Thyroid gland (tissue), 4 donors: ENCODE measurements at places on chromosomes 4 and X. TPM values are rescaled to one million over a fixed set of nuclear protein-coding genes. Genes with fewer than 3 reads are reported as not detected.

DNA sequence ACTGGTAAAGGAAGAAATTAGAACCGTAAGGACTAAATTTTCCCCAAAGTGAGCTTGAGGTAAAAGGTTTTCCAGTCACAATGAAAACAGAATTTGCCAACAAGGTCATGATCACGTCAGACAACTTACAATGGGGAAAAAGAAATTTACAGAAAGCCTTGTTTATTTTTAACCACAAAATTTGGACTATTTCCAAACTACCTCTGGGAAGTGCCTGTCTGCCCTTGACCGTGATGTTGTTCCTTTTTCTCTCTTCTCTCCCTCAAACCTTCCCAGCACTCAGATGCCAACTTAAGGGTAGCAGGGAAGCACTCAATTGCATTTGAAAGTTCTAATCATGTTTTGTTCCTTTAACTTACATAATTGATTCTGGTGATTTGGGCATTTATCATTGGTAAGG, 32.5 kb downstream of the MEPE start:
- no peak for DNase-seq

Gene AMTN
- not detected for total RNA-seq

DNA sequence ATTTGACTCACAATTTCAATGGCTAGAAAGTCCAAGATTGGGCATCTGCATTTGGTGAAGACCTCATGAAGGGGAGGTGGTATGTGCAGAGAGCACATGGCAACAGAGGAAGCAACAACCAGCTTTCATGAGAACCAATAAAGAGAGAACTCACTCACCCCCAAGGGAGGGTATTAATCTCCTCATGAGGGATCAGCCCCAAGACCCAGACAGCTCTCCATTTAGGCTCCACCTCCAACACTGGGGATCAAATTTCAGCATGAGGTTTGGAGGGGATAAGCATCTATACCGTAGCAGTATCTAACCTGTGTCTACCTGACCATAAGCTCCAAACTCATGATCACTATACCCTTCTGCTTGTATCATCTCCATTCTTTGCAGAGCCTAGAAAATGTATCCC, 9.3 kb upstream of the TBC1D19 start:
- no peak for DNase-seq

- no peak for DNase-seq
These were observed 504.1 kb downstream of the PCDH11X start for GRCh38 chrX:92283308-92283707.

DNA sequence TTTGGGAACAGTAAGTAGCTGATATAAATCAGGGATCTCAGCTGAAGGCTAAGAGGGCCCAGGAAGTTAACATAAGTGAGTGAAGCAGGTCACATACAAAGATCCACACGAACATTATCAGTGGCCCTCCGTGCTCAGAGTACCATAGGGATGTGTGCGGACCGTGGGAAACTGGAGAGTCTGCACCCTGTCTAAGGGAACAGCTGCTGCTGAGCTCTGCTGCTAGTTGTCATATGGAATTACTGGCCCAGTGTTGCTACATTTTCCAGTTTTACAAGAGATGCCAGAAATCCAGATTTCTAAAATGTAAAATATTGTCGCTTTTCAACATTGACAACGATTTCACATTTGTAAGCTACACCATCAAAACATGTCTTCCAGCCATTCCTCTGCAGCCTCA, 90.5 kb downstream of the RTL5 start:
- DNase-seq, result no peak

DNA sequence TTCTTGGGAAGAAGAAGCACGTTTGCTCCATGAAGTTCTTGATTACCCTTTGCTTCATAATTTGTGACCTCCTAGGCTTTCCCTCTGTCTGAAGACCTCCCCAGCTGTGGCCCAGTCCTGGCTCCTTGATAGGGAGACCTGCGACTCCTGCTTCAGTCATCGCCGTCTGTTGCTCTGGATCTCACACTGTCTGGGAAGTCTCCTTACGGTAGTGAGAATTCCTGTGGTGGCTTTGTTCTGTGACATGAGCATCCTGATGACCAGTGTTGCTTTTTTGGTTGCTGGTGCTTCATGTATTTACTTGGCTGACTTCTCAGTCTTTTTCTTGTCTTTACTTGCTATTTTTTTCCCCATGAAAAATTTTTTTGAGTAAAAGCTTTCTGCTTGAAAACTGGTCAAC, 44.2 kb downstream of the JADE1 start:
- no peak for DNase-seq

DNA sequence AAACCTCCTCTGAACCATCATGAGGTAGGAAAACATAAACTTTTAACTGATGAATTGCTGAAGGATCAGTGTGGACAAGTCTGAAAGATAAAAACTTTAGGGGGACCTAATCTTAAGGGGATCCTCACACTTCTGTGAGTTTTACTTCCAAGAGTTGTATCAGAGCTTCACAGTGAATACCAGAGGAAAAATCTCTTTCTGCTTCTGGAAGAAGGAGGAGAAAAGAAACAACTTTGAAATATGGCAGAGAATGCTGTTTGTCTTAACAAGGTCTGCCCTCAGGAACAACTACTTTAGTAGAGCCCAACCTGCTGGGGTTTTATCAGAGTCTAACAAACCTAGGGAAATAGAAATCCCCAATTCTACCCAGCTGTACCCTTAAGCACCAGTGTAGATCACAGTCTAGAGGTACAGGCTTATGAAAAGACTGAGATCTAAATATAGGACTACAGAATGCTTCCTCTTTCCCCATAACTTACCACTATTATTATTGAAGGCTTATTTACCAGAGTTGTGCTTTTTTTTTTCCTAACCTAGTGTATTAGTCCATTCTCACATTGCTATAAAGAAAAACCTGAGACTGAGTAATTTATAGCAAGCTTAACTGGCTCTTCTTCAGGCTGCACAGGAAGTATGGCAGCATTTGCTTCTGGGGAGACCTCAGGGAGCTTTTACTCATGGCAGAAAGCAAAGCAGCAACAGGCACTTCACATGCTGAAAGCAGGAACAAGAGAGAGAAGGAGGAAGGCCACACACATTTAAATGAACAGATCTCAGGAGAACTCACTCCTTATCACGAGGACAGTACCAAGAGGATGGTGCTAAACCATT, 167.9 kb downstream of the CAMK2D start:
- no peak for DNase-seq
